Bronchial epithelial cell (primary cell): ENCODE measurements at places on chromosomes 13 and 19. TPM values are rescaled to one million over a fixed set of nuclear protein-coding genes. Genes with fewer than 3 reads are reported as not detected.
A peak's percentile ranks its signal among the peaks of the same experiment; 100 is the strongest.

DNA sequence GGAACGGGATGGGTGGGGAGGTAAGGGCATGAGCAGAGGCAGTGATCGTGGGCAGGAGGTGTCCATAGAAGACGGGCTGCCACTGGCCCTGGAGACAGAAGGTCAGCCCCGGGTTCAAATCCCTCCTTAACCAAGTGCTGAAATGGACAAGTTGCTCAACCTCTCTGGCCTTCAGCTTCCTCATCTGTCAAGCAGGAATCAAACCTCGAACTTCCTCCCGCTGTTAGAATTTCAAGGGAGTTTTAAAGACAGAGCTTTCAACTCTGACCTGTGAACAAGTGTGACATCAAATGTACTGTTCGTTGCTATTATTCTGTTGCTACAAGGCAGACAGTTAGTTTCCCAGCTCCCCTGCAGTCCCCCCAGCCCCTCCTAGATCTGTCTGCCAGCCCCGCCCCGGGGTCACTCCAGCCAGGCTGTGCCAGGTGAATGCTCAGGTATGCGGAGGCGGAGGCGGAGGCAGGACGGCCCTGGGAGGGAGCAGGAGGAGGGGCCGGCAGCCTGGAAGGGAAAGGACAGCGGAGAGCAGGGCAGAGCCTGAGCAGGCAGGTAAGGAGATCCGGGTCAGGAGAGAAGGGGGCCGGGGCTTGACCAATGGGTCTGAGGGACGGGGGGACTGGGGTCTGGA is at the start of gene EPS8L1:
EPS8L1 (plus strand) TSS at position 499 of the 628 bp plus-strand sequence. CDS start 576 bp downstream, outside the sequence.
- DNase-seq, result peak; percentile 60

The STOML3 gene
- not detected in 2 replicates for total RNA-seq

- peak; percentile 70 for DNase-seq
Observed at GRCh38 chr19:2887391-2887914, 13.3 kb upstream of the ZNF57 start.

- DNase-seq, result no peak
Observed at GRCh38 chr13:35474496-35475211, 1.8 kb downstream of the MAB21L1 start.

- no peak for DNase-seq
Observed at GRCh38 chr13:94859278-94859691, 146.9 kb upstream of the SOX21 start.

- DNase-seq, result no peak
Observed at GRCh38 chr19:39738814-39739213, 985 bp upstream of the CLC start.

The FCGBP gene
- 0.38 and 0.53 TPM in 2 replicates for total RNA-seq

GRCh38 chr13:48281556-48281955 is 22.0 kb upstream of the RB1 start:
- no peak for DNase-seq

The ZNF575 gene
- not detected in 2 replicates for total RNA-seq
